Activated CD4-positive, alpha-beta memory T cell treated with anti-CD3 and anti-CD28 coated beads, Interleukin-2, amount 10 ng/mL, durations not matched to agents 7 days and 5 days (primary cell): ENCODE measurements at places on chromosomes 16 and 17. TPM values are rescaled to one million over a fixed set of nuclear protein-coding genes. Genes with fewer than 3 reads are reported as not detected.

The HBQ1 gene
- not detected for total RNA-seq

The MFSD6L gene
- 0.13 TPM for total RNA-seq

The NPIPB13 gene
- 9.8 TPM for total RNA-seq

DNA sequence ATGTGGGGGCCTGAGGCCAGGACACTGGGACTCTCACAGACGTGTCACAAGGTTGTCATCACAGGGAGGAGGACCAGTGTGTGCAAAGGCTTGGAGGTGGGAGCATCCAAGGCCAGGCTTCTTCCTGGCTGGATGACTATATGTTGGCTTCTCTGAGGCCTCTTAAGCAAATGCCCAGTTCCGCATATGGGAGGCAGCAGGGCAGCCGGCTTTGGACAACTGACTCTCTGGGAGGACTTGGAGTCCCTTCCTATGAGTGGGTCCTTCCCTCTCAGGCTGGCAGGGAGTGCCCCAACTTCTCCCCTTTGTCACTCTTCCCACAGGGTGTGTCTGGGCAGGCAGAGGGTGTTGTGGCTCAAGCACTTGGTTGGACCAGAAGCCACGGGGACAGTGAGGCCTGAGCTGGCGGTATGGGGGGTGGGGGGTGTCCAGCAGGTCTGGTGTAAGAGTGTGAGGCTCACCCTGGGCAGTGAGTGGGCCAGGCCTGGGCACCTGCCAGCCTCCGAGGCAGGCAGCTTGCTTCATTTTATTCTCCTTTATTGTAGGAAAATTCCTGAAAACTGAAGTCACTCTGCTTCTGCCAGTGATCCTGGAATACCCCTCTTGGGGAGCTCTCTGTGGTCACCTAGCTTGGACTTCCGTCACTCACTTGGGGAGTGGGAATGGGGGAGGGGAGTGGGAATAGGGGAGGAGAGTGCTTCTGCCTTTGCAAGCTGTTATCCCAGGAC is 14.9 kb downstream of the ADGRG1 start:
- no peak for DNase-seq
- no peaks in the 10 kb centered on the region for H3K36me3 ChIP-seq
- H3K27ac ChIP-seq = no peak overlapping the region
- no peak overlapping the region for H3K4me3 ChIP-seq

- DNase-seq = peak; percentile 59
- H3K27ac ChIP-seq = peak overlapping the region; percentile 36
- H3K4me3 ChIP-seq = no peak overlapping the region
- H3K4me1 ChIP-seq = peaks cover 71% of the 10 kb centered on the region
- no peaks in the 10 kb centered on the region for H3K27me3 ChIP-seq
- H3K36me3 ChIP-seq = peaks cover 22% of the 10 kb centered on the region
Measured at GRCh38 chr16:84735849-84736586, 36.2 kb downstream of the USP10 start.

GRCh38 chr17:56521414-56522141 is 71.9 kb upstream of the NOG start:
- H3K4me1 ChIP-seq = no peaks in the 10 kb centered on the region
- no peak overlapping the region for H3K4me3 ChIP-seq
- no peak overlapping the region for H3K27ac ChIP-seq
- H3K27me3 ChIP-seq = peaks cover 18% of the 10 kb centered on the region

DNA sequence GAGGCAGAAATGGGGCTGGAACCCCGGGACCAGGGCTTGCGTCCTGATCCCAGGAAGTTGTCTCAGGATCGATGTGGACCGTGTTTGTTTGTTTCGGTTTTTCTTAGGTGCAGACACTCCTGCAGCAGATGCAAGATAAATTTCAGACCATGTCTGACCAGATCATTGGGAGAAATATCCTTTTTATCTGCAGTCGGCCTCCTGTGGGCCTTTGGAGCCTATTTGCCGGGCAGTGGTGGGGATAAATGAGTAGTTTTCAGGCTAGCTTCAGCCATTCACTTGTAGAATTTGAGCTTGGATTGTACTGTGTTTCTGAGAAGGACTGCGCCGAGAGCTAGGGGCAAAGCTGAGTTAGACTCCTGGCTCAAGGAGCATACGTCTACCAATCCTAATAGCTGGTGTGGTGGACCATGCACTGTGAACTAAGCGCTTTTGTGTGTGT is 816 bp downstream of the HSBP1 start:
- no peak for DNase-seq
- H3K27ac ChIP-seq = peak overlapping the region; percentile 87
- peaks cover 48% of the 10 kb centered on the region for H3K4me1 ChIP-seq

DNA sequence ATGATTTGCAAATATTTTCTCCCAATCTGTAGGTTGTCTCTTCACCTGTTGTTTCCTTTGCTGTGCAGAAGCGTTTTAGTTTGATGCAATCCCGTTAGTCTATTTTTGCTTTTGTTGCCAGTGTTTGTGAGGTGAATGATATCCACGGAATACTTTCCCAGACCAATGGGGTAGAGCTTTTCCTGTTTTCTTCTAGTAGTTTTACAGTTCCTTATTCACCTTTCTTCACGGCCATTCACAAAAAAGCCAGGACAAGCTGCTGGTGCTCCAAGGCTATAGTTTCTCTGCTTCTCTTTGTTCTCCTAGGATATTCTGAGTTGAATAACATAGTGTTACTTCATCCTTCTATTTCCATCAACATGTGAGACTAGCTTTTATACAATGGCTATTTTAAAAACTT is 98.7 kb downstream of the UTP18 start:
- no peaks in the 10 kb centered on the region for H3K36me3 ChIP-seq
- H3K4me1 ChIP-seq = no peaks in the 10 kb centered on the region
- no peak for DNase-seq

DNA sequence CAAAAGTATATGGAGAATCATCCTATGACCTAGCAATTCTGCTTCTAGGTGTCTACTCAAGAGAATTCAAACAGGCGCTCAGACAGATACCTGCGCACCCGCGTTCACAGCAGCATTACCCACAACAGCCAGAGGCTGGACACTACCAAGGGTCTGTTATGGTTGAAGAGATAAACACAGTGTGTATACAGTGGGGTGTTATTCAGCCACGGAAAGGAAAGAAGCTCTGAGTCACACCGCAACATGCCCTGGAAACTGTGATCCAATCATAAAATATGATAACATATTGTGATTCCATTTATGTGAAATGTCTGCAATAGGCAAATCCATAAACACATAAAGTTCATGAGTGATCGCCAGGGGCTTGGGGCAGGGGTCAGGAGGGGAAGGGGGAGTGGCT is 18.0 kb upstream of the JPH3 start:
- H3K27me3 ChIP-seq = peaks cover 16% of the 10 kb centered on the region
- H3K4me3 ChIP-seq = no peak overlapping the region
- no peak overlapping the region for H3K27ac ChIP-seq
- H3K36me3 ChIP-seq = no peaks in the 10 kb centered on the region
- no peak for DNase-seq

DNA sequence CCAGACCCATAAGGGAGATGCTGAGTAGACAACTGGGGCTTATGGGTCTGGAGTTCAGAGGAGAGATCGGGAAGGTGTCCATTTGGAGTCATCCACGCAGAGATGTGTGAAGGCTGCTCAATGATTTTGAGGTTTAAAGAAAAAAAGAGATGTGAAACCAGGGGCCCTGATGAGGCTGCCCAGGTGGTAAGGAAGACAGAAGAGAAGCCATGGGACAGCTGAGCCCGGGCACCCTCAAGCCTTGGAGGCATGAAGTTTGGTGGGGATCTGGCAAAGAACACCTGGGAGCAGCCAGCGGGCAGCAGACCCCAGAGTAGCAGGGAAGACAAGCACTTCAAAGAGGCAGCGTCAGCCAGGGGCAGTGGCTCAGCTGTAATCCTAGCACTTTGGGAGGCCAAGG is 20.8 kb upstream of the MYO15B start:
- H3K36me3 ChIP-seq = no peaks in the 10 kb centered on the region
- no peak overlapping the region for H3K27ac ChIP-seq
- DNase-seq = no peak
- H3K27me3 ChIP-seq = no peaks in the 10 kb centered on the region
- H3K4me3 ChIP-seq = no peak overlapping the region
- peaks cover 3% of the 10 kb centered on the region for H3K4me1 ChIP-seq

- peak overlapping the region; percentile 63 for H3K27ac ChIP-seq
- H3K36me3 ChIP-seq = peaks cover 45% of the 10 kb centered on the region
- H3K27me3 ChIP-seq = no peaks in the 10 kb centered on the region
- peak overlapping the region; percentile 79 for H3K4me3 ChIP-seq
- peak; percentile 53 for DNase-seq
Measured at GRCh38 chr16:81035975-81036750, 521 bp downstream of the ATMIN start.

GRCh38 chr17:61570118-61570517 is 20.9 kb downstream of the NACA2 start:
- no peaks in the 10 kb centered on the region for H3K36me3 ChIP-seq
- H3K4me1 ChIP-seq = no peaks in the 10 kb centered on the region
- H3K4me3 ChIP-seq = no peak overlapping the region
- DNase-seq = no peak
- no peak overlapping the region for H3K27ac ChIP-seq

GRCh38 chr17:49388692-49389513 is 25.8 kb downstream of the PHB1 start:
- H3K4me3 ChIP-seq = peak overlapping the region; percentile 57
- peak overlapping the region; percentile 94 for H3K27ac ChIP-seq
- no peaks in the 10 kb centered on the region for H3K27me3 ChIP-seq
- H3K4me1 ChIP-seq = peaks cover 65% of the 10 kb centered on the region
- no peak for DNase-seq

GRCh38 chr17:49388290-49388640 is 26.2 kb upstream of the ZNF652 start:
- H3K4me1 ChIP-seq = peaks cover 60% of the 10 kb centered on the region
- H3K27ac ChIP-seq = peak overlapping the region; percentile 94
- no peaks in the 10 kb centered on the region for H3K36me3 ChIP-seq
- peak overlapping the region; percentile 57 for H3K4me3 ChIP-seq
- peaks cover 4% of the 10 kb centered on the region for H3K27me3 ChIP-seq

DNA sequence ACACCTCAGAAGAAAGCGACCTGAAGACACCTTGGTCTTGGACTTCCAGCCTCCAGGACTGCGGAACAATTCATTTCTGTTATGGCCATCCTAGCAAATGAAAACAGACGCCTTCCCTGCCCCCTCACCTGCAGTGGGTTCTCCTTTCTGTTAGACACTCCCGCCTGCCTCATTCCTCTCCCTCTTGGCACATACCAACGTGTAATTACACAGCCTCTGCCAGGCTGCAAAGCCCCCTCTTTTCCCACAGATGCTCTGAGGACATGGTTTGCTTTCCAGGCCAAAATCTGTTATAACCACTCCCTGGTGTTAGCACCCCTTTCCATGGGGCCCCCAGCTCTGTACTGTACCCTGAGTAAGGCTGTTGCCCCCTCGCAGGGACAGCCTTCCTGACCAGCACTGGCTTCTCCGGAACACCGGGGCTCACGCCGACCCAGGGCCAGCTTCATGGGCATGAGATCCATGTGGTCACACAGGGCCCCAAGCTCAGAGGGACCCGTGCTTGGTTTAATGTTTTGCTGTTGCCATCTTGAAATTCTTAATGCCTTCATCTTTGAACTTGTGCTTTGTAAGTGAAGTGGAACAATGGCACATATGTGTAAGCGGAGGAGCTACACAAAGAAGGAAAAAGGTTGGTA is 64.1 kb downstream of the SDK2 start:
- no peak overlapping the region for H3K4me3 ChIP-seq
- no peaks in the 10 kb centered on the region for H3K36me3 ChIP-seq
- H3K27ac ChIP-seq = no peak overlapping the region
- no peak for DNase-seq
- no peaks in the 10 kb centered on the region for H3K4me1 ChIP-seq

GRCh38 chr17:53133876-53134275 is 688.9 kb upstream of the KIF2B start:
- H3K36me3 ChIP-seq = no peaks in the 10 kb centered on the region
- H3K4me1 ChIP-seq = no peaks in the 10 kb centered on the region
- DNase-seq = no peak
- no peak overlapping the region for H3K27ac ChIP-seq
- no peaks in the 10 kb centered on the region for H3K27me3 ChIP-seq
- no peak overlapping the region for H3K4me3 ChIP-seq

- H3K4me3 ChIP-seq = no peak overlapping the region
- peaks cover 2% of the 10 kb centered on the region for H3K36me3 ChIP-seq
- H3K27ac ChIP-seq = no peak overlapping the region
- peaks cover 17% of the 10 kb centered on the region for H3K4me1 ChIP-seq
- H3K27me3 ChIP-seq = no peaks in the 10 kb centered on the region
- no peak for DNase-seq
Measured at GRCh38 chr16:57518922-57519321, 17.4 kb downstream of the CCDC102A start.

GRCh38 chr17:70405492-70406220 is 236.3 kb downstream of the KCNJ2 start:
- H3K36me3 ChIP-seq = no peaks in the 10 kb centered on the region
- H3K4me3 ChIP-seq = no peak overlapping the region
- DNase-seq = no peak
- no peaks in the 10 kb centered on the region for H3K27me3 ChIP-seq

DNA sequence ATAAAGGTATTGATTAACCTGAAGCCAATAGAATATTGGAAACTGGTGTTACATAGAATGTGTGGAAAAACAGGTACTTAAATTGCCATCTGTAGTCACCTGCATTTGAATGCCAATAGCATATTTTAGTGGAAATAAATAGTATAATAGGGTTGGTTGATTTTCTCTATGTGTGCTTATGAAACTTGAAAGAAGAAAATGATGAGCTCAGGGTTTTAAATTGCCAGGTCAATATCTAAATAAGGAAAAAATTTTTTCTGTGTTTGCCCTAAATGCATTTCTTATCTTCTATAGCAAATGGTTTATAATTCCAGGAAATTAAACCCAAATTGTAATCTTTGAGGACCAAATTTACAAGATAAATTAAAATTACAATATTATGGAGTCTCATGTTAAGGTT is 626.6 kb downstream of the CDH8 start:
- no peaks in the 10 kb centered on the region for H3K4me1 ChIP-seq
- no peak overlapping the region for H3K27ac ChIP-seq

- H3K36me3 ChIP-seq = peaks cover 4% of the 10 kb centered on the region
- DNase-seq = no peak
Measured at GRCh38 chr16:13920510-13920818, 510 bp downstream of the ERCC4 start.

- peak overlapping the region; percentile 90 for H3K4me3 ChIP-seq
- peak overlapping the region; percentile 99 for H3K27ac ChIP-seq
- DNase-seq = peak; percentile 22
- peaks cover 32% of the 10 kb centered on the region for H3K4me1 ChIP-seq
- H3K36me3 ChIP-seq = peaks cover 50% of the 10 kb centered on the region
Measured at GRCh38 chr16:3283543-3284447, 504 bp downstream of the ZNF263 start.

GRCh38 chr17:66929591-66929990 is 34.9 kb upstream of the CACNG4 start:
- no peak overlapping the region for H3K4me3 ChIP-seq
- H3K27ac ChIP-seq = no peak overlapping the region
- H3K27me3 ChIP-seq = peaks cover 27% of the 10 kb centered on the region
- H3K4me1 ChIP-seq = no peaks in the 10 kb centered on the region
- no peaks in the 10 kb centered on the region for H3K36me3 ChIP-seq

- H3K27me3 ChIP-seq = no peaks in the 10 kb centered on the region
- H3K4me1 ChIP-seq = peaks cover 1% of the 10 kb centered on the region
- peaks cover 41% of the 10 kb centered on the region for H3K36me3 ChIP-seq
- no peak overlapping the region for H3K4me3 ChIP-seq
Measured at GRCh38 chr16:88724855-88725555, 18.7 kb downstream of the CTU2 start.

- H3K4me1 ChIP-seq = peaks cover 17% of the 10 kb centered on the region
- H3K27ac ChIP-seq = no peak overlapping the region
- peaks cover 8% of the 10 kb centered on the region for H3K27me3 ChIP-seq
- H3K36me3 ChIP-seq = peaks cover 8% of the 10 kb centered on the region
Measured at GRCh38 chr16:86558355-86559193, 3.5 kb upstream of the MTHFSD start.

- no peak overlapping the region for H3K27ac ChIP-seq
- H3K4me3 ChIP-seq = no peak overlapping the region
- H3K36me3 ChIP-seq = no peaks in the 10 kb centered on the region
- peaks cover 6% of the 10 kb centered on the region for H3K27me3 ChIP-seq
Measured at GRCh38 chr16:19177111-19177739, 9.2 kb downstream of the SYT17 start.
